IPS DF 19.7 (cell line): ENCODE measurements at places on chromosomes 4 and X.

DNA sequence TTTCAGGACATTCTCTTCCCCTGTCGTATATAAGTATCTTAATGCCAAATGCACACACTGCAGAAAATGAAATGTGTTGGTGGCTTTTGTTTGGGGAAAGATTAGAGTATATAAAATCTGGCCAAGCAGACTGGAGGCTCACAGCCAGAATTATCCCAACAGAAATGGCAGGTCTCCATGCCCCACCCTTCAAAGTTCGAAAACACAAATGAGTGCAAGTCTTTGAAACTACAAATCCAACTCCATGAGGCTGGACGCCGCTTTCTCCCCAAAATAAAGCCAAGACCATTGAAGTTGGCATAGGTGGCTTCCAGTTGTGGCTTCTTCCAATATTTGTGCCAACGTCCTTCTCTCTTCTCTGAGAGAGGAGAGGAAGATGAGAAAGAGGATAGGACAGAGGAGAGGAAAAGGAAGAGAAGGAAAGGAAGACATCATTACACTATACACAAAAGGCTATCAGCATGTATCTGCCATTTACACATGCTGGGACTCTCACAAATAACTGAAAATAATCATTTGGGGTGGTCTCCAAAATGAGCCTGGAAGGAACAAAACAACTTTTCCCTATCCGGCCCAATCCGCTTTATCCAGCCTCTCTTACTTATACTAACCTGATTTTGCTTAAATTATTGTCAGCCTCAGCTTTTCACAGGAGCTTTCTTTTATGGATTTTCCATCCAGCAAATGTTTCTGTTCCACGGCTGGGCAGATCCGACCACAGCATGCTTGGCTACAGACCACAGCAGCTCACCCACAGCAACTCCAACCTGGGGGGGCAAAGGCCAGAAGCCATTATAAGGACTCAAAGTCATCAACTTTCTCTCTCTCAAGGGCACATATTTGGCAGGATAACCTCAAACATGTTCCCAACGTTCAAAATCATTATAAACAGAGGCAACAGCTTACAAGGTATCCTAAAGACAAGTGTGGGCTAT lies 71.7 kb downstream of the APBB2 start:
- no peak for DNase-seq

DNA sequence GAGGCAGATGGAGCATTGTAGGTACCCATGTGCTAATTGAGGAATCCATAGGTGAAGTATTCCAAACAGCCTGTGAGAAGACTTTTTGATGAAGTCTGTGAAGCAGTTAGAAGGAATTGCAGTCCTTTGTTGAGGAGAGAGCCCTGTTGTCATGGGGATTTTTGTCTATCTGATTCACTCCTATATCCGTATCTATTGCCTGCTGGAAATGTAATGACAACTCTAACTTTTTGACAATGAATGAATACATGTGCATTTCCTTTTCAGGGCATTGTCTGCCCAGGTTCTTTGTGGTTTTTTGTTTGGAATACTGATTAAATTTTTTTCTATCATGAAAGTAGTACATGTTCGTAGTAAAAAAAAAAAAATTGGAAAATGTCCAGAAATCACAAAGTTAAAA lies 31.1 kb downstream of the STK32B start:
- no peak for DNase-seq

- DNase-seq: no peak
Measured at GRCh38 chrX:46572340-46572936, 1.1 kb upstream of the CHST7 start.

- no peak for DNase-seq
Measured at GRCh38 chr4:146639506-146639932, 826 bp downstream of the POU4F2 start.

DNA sequence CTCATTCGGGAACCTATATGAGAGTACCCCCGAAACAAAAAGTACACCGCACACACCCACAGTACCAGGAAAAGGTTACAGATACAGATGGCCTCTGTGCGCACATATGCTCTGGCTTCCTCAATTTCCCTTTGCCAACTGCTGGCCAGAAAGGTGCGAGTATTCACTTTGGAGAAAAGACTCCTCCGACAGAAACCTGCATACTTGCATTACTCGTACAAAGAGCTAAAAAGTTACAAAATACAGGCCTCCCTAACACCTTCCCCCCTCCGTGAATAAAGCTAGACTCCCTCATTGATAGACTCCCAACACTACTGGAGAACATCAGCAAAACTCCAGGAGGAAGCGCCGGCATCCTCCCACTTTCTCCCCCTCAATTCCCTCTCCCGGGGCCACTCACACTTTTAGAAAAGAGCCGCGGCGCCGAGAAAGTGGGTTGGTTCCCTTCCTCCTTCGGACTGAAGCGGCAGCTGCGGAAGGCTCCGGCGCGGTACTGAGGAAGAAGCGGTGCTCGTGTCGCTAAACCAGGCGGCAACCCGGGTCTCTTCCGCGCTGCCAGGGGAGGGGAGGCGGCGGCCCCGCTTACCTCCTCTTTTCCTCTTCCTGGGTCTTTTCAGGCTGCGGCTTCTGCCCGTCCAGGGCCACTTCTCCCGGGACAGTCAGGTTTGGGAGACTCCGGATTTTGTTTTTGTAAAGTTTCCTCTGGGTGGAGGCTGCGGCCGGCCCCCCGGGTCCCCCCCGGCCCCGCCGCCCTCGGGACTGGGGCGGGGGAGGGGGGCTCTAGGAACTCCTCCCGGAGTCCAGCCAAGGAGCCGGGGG lies 1.1 kb downstream of the FBXW7 start:
- no peak for DNase-seq

GRCh38 chrX:120790552-120790951 lies 85.1 kb downstream of the CT47B1 start:
- DNase-seq: no peak

DNA sequence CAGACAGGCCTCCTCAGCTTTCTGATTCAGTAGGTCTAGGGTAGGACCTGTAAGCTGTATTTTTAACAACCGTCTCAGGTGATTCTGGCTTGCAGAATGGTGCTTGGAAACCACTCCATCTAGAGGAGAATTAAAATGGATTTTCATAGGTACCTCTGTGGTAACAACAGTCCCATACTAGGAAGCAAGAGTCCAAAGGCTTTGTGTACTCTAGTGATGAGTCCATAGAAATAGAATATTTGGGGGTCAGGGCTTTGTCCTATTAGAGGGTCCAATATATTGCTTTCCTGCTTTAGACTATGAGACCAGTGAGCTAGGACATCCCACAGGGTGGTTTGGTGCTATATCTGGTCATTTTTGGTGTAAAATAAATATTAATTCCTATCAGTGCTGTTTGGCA lies 242.0 kb downstream of the SCFD2 start:
- DNase-seq: no peak

GRCh38 chr4:87097075-87097474 lies 123.3 kb downstream of the KLHL8 start:
- DNase-seq: peak; percentile 60

DNA sequence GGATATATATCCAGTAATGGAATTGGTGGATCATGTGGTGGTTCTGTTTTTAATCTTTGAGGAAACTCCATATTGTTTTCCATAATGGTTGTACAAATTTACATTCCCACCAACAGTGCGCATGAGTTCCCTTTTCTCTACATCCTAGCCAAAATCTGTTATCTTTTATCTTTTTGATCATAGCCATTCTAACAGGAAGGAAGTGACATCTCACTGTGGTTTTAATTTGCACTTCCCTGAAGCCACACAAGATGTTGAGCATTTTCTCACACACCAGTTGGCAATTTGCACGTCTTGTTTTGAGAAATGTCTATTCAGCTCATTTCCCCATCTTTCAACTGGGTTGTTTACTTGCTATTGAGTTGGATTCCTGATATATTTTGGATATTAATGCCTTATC lies 194.9 kb downstream of the CBLL2 start:
- DNase-seq: no peak

DNA sequence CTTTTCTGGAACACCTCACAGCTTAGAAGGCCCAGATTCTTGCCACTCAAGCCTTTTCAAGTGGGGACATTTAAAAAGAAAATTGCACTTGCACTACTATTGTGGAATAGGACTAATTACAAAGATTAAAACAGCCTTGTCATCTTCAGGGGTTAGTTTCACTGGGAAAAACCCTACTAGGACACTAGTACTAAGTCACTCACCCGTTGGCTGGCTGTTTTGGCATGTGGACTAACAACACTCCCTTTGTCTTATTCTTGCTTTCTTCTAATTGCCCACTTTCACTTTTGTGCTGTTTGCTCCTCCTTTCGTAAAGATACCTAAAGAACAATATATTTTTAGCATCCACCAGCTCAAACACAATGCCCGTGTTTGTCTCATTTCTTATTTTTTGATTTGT lies 200.9 kb upstream of the MID1 start:
- no peak for DNase-seq

DNA sequence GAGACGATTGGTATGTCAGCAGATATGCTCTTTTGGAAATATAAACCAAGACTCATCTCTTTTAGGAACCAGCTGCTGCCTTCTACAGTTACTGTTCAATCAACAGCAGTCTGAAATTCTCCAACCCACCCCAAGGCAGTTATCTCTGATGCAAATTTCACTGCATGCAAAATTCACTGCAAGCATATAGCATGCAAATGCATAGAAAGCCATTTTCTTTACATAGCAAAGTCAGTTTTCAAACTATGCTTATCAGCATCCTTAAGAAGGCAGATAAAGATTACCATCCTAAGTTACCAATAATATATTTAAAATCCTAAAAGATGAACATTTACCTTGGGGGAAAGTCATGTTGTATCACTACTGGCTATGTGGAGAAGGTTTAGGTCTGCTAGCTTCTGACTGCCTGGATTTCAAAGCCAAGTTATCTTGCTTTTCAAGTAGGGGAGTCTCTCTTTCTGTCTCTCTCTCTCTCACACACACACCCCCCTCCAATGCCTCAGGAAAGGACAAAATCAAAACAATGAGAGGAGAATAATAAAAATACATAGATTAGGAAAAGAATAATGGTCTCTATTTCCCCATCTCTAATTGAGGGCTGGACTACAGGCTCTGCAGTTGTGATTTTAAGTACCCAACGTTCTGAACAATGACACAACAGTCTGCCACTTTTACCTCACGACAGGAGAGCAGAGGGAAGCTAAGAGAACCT lies 1.5 kb downstream of the NMU start:
- no peak for DNase-seq

DNA sequence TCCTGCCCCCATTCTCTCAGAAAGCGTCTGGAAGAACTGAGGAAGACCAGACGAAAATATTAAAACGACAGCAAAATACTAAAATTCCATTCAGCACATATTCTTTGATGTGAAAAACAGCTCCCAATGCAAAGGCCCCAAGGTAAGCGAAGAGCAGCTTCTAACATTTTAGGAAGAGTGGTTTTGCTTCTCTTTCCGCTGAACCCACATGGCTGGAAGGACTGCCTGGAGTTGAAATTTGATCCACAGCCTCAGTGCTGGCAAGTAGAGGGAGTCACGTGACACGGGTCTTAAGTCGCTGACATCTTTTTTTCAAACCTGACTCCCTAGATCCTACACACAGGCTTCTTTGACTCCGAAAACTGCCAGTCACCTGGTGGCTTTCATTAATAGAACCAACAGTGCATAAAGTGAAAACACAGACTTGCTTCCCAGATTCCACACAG lies at the start of gene FAM13A:
TSS of gene FAM13A (minus strand) at position 233 of the 446 bp plus-strand sequence. CDS start at position 12, 221 bp downstream.
- peak; percentile 95 for DNase-seq

DNA sequence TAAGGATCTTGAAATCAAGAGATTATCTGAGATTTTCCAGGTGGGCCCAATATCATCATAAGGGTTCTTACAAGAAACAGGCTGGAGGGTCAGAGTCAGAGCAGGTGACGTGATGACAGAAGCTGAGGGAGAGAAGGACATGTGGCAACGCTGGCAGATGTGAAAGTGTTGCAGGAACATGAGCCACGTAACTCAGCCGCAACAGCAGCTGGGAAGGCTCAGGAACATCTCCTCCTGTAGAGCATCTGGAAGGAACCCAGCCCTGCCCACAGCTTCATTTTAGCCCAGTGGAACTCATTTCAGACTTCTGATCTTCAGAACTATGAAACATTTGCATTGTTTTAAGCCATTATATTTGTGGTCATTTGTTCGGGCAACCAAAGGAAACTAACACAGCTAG lies 156.3 kb upstream of the VEGFC start:
- no peak for DNase-seq

DNA sequence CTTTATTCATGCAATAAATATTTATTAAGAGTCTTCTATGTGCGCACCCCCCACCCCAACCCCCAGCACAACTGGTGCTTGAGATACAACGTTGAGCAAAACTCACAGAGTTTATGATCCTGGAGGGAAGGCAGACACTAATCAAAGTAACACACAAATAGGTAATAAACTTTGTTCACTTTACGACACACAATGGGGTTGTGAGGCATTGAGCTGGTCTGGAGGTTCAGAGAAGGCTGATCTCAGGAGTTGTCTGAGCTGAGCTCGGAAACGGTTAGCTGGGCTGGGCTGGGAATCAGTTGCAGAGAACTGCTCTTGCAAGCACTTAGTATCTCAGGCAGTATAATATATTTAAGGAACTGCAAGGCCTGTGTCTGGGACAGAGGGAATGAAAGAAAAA lies 238.5 kb downstream of the SCFD2 start:
- no peak for DNase-seq

GRCh38 chr4:169054879-169055278 lies 44.8 kb upstream of the CBR4 start:
- DNase-seq: no peak

DNA sequence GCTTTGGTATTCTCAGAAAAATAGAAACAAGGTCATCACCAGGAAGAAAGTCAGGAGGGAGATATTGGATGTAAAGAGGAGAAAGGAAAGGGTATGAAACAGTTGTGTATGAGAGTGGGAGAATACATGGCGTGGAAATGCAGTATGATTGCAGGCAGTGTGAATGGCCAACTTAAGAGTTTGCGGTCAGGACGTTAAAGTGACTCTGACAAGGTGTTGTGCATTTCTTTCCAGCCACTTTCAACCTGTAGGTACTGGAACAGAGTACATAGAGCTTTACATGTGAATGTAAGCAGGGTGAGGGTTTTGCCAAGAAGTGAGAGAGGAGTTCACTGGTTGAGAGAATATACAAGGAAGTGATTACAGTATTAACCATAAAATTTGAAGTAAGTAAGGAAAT lies 15.7 kb downstream of the ATP10D start:
- no peak for DNase-seq

GRCh38 chr4:7700665-7701064 lies 239.0 kb downstream of the AFAP1 start:
- DNase-seq: no peak

GRCh38 chr4:41514766-41515481 lies 23.0 kb upstream of the LIMCH1 start:
- no peak for DNase-seq

- no peak for DNase-seq
Measured at GRCh38 chr4:165336743-165337142, 9.3 kb downstream of the MSMO1 start.
